ENCODE measurements at places on chromosomes 6 and 20.

DNA sequence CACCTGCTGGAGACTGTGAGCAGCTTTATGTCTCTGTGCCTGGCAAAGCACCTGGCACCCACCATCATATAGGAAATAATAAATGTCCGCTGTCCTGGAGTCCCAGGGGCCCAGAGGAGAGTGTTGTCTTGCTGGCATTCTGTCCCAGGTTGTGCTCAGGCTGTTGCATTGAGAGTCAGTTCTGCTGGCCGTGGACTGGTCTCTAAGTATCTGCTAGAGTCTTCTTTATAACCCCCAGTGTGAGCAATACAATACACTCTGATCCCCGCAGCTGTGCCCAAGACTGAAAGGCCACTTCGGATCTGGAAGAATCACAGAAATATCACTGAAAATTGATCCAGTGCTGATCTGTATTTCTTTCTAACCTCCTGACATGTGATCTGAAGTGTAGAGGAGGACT, 38.3 kb upstream of the HINT3 start:
- no peak for DNase-seq

DNA sequence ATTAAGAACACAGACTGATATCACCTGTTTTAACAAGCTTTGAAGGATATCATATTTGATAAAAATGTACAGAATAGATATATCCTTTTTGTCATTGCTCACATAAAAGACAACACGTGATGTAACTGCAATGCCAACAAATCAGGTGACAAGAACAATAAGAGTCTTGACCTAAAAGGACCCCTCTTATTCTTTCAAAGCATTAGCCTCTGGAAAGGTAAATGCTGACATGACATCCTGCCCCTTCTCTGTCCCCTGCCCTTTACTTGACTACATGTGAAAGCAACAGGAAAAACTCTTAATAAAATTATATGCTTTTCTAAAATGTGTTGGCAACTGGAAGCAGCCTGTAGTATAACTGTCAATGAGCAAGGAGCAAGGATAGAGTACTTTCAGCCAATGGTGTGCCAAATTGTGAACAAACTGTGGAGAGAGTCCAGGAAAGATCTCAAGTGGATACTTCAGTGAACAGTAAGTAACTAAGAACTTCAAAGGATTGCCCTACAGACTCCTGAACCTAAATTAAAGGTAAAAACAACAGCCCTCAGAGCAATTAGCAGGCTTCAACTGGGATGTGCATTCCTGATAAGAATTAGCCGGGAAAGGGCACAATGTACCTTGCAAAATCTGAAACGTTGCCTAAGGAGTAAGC, 16.3 kb downstream of the PTPRK start:
- DNase-seq = no peak

DNA sequence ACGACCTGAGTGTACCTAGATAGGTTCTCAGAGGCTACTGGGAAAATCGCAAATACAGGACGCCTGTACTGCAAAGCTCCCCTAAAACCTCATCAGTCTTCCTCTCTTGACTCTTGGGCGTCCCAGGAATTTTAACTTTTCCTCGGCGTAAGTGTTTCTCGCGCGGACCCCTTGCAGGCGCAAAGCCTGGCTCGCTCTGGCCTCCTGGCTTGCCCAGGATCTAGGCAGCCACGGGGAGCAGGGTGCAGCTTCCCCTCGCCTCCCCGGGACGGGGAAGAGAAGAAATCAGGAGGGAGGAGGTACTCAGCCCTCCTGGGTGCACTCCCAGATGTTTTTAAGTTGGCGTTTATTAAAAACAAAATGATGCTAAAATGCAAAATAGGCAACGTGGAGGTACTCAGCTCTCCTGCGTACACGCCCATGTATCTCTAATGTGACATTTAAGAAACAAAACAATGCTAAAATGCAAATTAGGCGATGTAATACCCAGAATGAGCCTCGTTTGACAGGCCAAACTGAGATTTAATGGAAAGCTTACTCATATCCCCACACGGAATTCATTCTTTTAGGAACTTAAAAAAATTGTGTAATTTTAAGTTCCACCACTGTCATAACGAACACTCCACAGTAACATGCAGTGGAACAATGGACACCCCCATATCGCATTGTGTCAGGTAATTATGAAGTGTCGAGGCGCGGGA, 1.6 kb upstream of the SOBP start:
- no peak for DNase-seq

GRCh38 chr6:169911264-169912263, 160.1 kb downstream of the ERMARD start:
- DNase-seq = no peak

- DNase-seq = no peak
Observed at GRCh38 chr6:36739947-36740817, 42.6 kb downstream of the RAB44 start.

GRCh38 chr6:54044059-54044458, 67.2 kb upstream of the MLIP start:
- DNase-seq = no peak

- no peak for DNase-seq
Observed at GRCh38 chr20:38855356-38855755, 49.9 kb downstream of the PPP1R16B start.

DNA sequence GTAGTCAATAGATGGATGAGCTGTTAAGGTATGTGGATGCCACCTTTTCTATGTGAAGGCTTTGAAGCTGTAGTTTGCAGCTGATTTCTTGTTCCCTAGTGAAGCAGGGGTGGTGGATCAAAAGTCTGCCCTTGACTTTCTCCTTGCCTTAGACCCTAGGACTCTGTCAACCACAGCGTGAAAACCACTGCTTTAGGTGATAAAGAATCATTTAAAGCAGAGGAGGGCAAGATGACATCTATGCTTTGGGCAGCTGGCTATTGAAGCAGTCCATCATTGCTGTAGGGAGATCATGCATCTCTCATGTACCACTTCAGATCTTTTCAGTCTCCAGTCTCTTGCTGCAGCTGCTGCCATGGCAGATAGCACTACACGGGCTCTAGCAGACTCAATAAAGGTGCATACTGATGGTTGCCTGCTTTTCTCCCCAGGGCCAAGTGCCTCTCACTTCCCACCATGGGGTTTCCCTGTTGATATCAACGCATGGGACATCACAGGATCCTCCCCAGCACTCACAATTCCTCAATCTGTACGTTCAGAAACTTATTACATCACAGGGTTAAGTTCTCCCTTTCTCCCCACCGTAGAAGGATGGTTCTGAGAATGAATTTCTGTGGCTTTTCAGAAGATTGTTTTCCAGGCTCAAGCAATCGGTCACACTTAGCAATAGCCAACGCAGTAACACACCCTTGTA, 122.0 kb upstream of the STMND1 start:
- DNase-seq = no peak

DNA sequence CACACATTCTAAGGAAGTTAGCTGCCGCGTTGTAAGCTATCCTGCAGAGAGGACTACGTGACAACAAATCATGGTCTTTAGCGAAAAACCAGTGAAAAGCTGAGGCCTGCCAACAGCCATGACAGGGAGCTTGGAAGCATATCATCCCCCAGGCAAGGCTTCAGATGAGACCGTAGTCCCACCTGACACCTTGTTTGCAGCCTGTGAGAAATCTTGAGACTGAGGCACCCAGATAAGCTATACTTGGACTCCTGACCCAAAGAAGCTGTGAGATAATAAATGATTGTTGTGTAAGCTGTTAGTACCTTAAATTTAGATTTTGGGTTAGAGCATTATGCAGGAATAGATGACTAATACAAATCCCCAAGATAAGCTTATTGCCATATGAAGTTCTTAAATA, 45.4 kb upstream of the SENP6 start:
- no peak for DNase-seq

- no peak for DNase-seq
Observed at GRCh38 chr6:110055387-110055735, 77.2 kb downstream of the GPR6 start.

GRCh38 chr6:15421945-15422733, 176.3 kb downstream of the JARID2 start:
- no peak for DNase-seq

GRCh38 chr20:41738604-41739206, 120.5 kb upstream of the CHD6 start:
- no peak for DNase-seq

- DNase-seq = no peak
Observed at GRCh38 chr6:20691185-20691584, 156.9 kb downstream of the CDKAL1 start.

- DNase-seq = no peak
Observed at GRCh38 chr6:137660296-137660731, 166.1 kb upstream of the OLIG3 start.

DNA sequence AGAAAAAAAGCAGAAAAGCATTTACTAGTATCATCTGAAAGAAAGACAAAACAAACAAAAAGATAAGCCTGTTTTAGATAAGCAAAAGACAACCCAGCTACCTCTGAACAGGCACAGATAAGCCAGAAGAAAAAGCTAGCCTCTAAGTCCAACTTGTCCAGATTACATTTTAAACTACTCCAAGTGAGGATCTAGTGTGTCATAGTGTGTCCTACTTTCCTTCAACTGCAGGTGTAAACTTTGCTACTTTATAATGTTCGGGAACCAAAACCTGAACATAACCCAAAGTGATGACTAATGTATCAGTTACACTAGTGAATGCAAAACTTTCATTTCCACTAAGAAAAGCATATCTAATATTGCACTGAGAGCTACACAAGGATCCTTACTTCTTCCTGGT, 19.5 kb downstream of the ADNP start:
- DNase-seq = no peak

DNA sequence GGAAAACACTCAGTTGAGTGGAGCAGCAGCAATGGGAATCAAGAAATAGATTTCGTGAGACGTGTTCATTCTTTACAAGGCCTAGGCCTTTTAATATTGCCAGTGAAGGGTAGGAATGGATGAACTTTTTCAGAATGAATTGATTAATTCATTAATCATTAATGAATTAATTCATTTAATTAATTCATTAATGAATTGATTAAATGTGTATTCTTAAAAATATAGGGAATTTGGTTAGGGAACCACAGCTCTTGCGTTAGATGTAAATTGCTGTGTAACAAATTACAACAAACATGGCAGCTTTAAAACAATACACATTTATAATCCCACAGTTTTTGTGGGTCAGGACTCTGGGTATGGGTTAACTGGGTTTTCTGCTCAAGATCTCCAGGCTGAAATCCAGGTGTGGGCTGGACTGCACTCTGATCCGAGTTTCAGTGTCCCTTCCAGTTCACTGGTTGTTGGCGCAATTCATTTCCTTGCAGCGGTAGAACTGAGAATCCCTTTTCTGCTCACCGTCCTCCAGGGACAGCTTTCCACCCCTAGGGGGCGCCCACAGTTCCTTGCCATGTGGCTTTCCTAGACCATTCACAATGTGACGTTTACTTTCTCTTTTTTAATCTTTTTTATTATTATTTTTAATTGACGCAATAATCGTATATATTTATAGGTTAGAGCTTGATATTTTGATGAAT, 32.8 kb upstream of the BCAS1 start:
- peak; percentile 23 for DNase-seq

DNA sequence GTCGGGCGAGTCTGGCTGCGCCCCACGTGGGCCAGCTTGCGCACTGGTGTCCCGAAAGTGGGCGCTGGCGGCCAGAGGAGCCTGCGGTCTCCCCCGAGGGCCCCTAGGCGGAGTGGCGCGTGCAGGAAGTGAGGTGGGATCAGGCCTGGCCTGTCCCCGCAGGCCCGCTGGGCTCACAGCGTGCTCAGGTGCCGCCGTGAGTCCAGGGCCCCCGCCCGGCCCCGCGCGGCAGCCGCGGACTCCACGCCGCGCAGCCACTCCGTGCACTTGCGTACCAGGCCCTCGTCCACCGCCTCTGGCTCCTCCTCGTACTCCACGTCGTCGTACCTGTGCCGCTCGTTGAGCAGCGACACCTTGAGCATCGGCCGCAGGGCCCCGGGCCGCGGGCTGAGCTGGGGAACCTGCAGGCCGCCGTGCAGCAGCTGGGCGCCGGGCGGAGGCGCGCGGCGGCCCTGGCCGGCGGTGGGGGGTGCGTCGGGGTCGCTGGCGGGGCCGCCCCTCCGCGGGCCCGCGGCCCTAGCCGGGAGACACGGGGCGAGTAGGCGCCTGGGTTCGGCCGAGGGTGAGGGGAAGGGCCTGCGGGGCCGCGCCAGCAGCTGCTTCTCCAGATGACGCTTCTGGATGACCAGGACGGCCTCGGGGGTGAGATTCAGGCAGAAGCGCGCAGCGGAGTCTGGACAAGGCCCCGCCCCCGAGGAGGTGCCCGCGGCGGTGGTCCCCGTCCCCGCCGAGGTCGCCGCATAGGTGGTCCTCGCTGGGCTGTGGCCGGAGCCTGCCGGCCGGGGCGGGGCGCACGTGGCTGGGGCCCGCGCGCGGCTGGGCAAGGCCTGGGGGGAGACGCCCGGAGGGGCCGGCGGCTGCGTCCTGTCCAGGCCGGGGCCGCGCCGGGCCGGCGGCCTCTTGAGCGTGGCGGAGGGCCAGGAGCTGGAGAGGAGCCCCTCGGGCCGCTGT, 835 bp downstream of the PRR18 start:
- no peak for DNase-seq

- DNase-seq = no peak
Observed at GRCh38 chr6:2839195-2839981, 2.3 kb downstream of the SERPINB1 start.

DNA sequence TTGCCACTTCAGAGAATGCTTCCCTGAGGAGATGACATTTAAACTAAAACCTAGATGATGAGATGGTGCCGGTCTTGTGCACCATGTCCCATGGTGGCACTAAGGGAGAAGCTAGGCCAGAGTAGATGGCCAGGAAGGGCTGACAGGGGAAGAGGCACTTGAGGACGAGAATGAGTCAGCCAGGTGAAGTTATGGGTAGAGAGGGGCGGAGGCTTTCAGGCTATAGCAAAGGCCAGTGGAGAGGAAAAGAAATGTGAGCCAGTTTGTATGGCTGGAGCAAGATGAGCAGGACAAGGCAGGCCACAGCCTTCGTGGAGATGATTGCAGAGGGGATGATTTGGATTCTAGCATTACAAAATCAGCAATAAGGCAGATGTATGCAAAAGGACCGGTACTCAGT, 44.7 kb upstream of the ADGRF4 start:
- no peak for DNase-seq

DNA sequence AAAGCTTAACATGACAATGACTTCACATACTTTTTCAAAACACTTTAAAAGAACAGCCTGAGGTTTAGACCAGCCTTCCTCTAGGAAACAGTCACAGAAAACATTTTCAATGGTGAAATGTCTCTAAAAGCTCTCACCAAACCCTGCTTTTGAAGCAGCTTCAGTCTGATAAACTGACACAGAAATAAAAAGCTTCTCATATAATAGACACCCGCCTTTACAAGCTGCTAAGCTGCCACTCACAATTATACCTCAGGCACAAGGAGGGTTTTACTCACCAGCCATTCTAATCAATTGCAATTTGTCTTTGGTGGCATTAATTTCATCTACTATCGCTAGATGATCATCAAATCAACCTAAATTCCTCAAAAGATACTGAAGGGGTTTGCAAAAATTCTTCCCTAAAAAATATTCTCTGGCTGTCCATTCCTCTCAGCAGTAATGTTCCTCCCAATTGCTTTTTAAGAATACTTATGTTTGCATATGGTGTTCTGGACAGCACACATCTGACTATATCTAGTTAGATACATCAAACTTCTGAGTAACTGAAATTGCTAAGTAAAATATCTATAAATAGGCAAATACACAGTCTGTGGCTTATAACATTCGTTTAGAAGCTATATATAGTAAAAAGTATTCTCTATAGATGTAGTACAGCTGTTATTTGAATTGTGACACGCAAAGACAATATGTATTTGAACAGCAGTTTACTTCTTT, 29.4 kb downstream of the KIF13A start:
- no peak for DNase-seq

GRCh38 chr6:163404825-163405265, 9.7 kb upstream of the QKI start:
- DNase-seq = no peak

- no peak for DNase-seq
Observed at GRCh38 chr6:167829513-167829912, 2.8 kb downstream of the AFDN start.
